Osteocyte (in vitro differentiated cells): ENCODE measurements at places on chromosomes 3 and 15.
A peak's percentile ranks its signal among the peaks of the same experiment; 100 is the strongest.

GRCh38 chr3:150365132-150365604 lies 42.9 kb upstream of the TSC22D2 start:
- DNase-seq, result no peak

DNA sequence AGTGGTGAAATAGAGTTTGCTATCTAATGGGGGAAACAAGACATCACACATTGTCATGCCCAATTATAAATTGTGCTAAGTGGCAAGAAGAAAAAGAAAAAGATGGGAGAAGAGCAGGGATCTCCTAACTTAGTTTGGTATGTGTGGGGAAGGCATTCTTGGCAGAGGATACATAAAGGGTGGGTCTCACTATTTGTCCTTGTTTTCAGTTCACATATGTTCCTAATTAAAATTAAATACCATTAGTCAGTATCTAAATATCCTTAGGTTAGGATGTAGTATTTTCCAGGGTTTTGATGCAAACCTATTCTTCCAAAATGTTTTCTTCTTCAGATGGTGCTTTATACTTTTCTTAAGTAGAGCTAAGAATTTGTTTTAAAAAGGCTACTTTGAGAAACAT lies 173.7 kb downstream of the B3GALNT1 start:
- DNase-seq, result no peak

DNA sequence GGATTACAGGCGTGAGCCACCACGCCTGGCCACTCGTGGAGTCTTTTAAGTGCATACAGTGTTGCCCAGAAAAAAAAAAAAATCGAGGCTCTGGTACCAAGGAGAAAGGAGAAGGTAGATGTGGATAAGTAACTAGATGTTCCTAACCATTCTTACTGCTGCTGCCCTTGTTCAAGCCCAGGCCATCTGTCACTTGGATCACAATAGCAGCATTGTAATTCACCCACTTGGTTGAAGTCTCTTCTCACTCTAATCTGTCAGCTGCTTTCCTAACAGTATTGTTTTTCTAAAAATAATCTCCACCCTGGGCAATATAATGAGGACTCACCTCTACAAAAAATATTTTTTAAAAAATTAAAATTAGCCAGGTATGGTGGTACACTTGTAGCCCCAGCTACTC lies 58.0 kb upstream of the CRTC3 start:
- no peak for DNase-seq

GRCh38 chr3:193590088-193590856 lies 2.7 kb upstream of the OPA1 start:
- DNase-seq, result no peak

DNA sequence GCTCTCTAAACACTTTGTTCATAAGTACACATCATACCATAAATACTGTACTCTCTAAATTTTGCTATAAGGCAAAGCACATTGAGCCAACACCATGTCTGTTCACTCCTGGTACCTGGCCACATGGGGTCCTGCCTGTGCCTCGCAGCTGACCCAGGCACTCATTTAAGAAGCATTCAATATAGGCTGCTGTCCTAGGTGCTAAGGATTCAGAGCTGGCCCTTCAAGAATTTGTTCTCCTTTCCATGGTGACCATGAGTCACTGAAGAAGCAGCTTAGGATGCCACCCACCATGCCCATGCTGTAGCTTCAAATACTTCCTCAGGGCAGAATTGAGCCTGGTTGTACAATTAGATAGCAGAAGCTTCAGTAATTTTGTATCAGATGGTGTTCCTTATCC lies 119.2 kb upstream of the ZBED2 start:
- no peak for DNase-seq

DNA sequence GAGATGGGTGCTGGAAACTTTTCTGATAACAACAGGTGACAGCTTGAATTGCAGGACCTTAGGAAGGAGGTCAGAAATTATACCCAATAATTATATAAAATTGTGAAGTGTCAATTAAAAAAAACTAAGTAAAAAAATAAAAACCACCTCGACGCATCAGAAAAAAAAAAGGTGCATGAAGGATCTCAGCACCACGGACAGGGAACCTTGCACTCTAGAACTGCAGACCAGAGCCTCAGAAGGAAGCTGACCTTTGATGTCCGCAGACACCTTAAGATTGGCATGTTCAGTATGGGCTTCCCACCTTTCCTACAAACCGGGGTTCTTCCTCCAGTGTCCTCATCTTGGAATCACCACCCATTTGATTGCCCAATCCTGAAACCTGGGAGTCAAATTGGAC lies 60.9 kb downstream of the SCN10A start:
- DNase-seq, result no peak

DNA sequence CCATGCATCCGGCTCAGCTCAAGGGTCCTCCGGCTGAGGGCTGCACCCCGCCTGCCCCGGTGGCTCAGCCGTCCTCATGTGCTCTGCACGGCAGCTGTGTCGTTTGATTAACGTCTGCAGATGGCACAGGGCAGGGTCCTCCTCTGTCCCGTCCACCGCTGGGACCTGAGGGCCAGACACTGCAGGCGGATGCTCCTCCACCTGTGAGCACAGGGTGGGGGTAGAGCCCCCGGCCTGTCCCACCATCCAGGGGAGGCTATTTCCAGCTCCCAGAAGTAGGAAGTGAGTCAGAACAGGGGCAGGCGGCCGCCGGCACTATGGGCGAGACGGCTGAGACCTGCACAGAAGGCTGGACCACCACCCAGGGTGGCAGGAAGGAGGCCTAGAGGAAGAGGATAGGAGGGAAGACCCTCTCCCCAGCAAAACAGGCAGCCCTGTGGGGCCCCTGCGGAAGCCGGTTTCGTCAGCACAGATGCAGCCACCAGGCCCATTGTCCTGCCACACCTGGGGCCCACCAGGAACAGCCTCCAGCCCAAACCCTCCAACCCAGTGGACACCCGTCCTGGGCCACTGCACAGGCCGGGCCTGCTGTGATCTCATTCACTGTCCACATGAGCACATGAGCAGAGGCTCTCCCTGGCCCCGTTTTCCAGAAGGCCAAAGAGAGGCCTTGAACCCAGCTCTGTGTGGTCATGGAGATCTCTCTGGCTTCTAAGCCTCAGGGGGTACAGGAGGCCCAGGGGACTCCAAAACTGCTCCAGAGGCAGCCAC lies 12.6 kb upstream of the PLXND1 start:
- peak; percentile 80 for DNase-seq

DNA sequence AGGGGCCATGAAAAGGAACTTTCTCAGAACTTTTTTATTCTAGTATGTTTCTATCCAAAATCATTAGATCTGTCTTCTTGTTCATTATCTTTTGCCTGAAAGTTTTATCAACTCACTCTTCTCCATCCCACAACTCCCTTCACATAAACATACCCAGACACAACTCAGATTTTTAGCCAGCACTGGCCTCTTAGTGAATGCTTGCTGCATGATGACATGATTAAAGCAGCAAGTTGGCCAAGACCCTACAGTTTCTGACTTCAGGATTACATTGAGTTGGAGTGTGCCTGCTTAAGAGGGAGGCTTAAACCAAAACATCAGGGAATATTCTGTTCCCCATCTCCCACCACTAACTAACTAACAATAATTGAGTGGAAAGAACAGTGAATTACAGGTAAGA lies 38.1 kb downstream of the PLSCR2 start:
- no peak for DNase-seq

DNA sequence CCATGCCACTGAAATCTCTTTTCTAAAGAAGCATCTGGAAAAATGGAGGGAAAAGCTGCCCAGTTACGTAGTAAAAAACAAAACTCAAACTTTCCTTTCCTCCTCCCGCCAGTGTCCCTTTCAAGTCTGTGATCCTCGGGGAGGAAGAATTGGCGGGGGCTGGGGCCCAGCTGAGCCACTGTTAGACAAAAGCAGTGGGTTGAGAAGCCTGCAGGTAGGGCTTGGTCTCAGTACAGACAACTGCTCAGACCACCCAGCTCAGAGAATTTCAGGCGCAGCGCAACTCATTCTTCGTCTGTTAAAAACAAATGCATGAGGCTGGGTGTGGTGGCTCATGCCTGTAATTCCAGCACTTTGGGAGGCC lies 117.1 kb downstream of the MYLK start:
- DNase-seq, result no peak

- no peak for DNase-seq
Observed at GRCh38 chr3:9806688-9807589, 3.1 kb upstream of the TTLL3 start.

DNA sequence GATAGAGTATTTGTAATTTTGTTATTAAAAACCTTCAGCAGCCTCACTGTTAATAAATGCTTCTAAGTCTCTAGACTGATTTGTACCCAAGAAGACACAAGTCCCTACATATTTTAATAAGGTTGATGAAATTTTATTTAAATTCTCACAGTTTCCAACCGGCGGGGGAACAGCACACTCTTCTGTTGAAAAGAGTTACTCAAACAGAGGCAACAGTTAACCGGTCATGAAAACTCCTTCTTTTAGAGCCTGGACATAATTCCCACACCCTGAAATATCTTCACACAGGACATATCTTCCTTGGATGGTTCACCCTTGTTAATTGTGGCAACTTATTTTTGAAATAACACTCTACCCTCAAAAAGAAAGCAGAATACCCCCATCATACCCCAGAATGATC lies 278.8 kb downstream of the FOXP1 start:
- DNase-seq, result no peak

GRCh38 chr3:64865839-64866570 lies 178.2 kb upstream of the ADAMTS9 start:
- DNase-seq, result no peak

DNA sequence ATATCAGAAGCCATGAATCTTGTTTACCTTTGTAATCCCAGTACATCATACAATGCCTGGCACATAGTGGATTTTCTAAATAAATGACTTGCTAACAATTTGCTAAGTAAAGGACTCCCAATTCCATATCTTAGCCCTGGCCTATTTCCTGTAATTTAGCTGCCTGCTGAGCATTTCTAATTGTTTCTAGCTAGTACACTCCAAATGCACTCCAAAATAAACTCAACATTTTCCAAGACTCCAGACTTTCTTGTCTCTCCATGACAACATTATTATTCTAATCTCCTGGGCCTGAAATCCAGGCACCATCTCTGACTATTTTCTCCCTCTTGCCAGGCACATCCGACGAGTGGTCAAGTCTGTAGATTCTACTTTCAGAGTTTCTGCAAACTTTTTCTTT lies 773.5 kb downstream of the SQOR start:
- DNase-seq, result no peak

DNA sequence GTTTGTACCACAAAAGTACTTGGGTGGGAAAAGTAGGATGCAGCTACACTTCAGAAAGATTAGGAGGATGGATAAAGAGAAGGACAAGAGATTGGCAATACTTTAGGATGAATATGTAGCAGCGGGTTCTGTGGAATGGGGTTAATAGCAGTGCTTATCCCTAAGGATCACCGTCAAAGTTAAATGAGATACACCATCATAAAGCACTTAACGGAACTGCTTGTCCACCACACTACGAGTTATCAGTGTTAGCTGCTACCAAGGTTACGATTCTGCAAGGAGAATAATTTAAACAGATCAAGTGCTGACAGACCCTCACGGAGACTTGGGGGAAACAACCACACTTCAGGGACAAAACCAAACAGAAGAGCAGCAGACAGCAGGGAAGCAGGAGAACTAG lies 963 bp downstream of the SHQ1 start:
- no peak for DNase-seq

DNA sequence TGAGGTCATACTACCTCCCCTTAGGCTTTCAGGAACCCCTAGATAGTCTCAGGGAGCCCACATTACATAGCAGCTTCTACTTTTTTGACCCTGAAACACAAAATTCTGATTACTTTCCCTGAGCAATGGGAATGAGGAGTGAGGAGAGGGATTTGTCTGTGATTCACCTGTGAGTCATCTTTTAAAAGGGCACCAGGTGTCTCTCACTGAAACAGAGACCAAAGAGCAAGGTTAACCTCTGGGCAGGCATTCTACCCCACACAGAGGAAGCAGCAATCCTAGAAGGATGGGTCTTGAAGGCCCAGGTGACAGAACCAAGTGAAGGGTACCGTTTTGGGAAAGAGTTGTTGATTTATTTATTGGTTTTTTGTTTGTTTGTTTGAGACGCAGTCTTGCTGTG lies 31.1 kb upstream of the UBE2E2 start:
- no peak for DNase-seq

DNA sequence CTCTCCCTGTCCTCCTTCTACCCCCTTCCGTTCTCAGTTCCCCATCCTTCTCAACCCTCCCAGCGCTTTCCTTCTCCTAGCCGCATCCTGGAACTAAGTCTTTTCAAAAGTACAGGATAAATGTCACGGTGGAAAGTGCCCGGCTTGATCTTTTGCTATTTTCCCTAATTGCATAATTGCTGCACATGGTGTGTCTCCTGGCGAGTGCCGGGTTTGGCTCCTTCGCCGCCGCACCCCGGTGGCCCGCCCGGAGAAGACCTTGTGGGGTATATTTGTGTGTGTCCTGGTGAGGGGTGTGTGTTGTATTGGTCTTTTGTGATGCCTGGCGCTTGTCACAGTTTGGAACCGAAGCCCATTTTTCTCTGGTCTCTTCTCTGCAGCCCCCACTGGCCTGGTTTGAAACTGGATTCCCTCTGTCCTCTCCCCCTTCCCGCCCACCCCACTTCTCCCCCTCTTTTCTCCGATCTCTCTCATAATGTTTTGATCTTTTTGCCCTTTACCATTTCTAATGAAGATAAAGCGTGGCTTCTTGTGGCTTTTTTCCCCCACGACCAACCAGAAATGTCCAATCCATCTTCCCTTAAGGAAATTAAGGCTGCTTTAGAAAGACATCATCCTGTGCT lies 692 bp downstream of the UBE2E2 start:
- no peak for DNase-seq

DNA sequence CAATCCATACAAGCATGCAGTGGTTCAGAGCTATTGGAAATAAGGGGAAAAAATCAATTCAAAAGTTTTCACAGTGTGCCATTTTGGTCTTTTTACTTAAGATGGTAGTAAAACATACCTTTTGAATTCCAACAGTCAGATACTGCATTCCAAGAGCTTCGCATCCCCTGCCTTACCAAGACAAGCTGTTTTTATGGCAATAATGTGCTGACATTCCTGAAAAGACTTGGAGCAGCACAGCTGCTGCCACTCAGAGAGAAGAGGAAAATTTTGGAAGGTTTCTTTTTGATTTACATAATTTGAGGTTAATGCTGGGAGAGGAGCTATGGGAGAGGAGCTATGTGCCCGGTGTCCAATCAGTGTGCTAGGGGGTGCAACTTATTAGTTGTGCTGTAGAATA lies 148.3 kb downstream of the FEZF2 start:
- no peak for DNase-seq

DNA sequence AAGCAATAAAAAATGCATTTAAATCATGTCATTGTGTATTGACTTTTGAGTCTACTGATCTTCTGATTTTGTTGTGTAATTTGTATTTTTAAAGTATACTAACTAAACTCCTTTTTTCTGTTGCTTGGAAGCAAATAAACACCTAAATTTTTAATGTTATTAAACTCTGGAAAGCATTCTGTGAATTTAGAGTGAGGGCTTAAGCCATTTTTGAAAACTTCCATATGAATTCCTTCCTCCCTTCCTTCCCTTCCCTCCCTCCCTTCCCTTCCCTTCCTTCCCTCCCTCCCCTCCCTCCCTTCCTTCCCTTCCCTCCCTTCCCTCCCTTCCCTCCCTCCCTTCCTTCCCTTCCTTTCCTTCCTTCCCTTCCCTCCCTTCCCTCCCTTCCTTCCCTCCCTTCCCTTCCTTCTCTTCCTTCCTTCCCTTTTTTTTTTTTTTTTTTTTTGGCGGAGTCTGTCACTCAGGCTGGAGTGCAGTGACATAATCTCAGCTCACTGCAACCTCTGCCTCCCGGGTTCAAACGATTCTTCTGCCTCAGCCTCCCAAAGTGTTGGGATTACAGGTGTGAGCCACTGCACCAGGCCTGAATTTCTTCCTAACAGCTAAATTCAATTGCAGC lies 56.6 kb upstream of the SENP5 start:
- DNase-seq, result no peak
